Stimulated activated CD4-positive, alpha-beta T cell treated with anti-CD3 and anti-CD28 coated beads, Interleukin-1b, Interleukin-23, amount 100 ng/mL, for 48 hours (primary cell): ENCODE measurements at places on chromosomes 16 and 17.

DNA sequence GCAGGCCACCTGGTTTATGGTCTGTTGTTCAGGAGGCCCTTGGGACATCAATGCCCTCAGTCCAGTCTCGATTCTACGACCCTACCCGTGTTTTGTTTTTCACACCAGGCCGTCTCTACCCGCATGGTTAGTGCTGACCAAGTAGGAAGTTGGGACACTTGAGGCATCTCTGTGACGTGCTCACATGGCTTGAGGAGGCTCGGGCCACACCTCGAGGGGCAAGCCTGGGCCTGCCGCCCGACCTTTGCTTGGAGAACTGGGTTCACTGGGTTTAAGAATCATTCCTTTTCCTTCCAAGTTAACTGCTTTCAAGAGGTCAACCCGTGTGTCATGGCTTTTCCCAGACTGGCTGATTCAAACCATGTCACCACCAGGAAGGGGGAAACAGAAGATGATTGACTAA is 86.8 kb downstream of the CMIP start:
- no peak for DNase-seq

DNA sequence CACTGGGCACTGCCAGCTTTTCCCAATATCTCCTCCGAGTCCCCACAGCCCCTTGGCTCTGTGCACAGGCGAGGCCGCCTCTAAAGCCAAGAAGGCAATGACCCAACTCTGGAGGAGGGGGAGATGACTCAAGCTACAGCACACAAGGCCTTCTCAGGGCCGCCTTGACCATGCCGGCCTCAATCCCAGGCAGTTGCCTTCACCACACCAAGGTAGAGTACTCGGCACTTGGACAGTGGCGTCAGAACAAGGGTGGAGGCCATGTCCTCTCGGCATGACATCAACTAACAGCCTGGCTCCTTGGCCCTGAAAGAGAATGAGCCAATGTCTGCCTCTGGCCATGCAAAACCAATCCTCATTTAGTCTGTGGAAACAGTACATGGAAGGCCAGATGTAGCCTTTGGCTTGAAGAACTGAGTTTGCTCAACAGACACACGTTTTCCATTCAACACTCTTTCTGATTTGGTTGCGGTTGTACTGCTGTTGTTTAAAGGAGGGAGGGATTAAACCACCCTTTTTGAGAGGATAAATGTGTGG is 139.6 kb downstream of the XYLT1 start:
- no peak for DNase-seq

GRCh38 chr16:84088695-84089395 is 27.9 kb downstream of the MBTPS1 start:
- DNase-seq, result peak; percentile 71

DNA sequence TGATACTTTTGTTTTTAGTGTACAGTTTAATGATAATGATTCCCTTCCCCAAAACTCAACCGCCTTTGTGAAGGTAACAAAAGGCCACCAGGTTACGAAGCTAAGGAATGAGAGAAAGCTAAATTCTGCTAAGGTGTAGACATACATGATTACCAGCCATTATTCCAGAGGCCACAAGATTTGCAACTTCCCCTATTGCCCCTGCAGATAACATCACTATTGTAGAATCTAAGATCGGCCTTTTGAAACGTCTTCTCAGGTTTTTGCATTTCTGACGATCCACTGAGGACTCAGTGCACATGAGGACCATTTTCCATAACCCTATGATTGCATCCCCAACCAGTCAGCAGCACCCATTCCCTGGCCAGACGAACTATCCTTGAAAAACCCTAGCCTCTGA is 33.9 kb upstream of the SNN start:
- no peak for DNase-seq

DNA sequence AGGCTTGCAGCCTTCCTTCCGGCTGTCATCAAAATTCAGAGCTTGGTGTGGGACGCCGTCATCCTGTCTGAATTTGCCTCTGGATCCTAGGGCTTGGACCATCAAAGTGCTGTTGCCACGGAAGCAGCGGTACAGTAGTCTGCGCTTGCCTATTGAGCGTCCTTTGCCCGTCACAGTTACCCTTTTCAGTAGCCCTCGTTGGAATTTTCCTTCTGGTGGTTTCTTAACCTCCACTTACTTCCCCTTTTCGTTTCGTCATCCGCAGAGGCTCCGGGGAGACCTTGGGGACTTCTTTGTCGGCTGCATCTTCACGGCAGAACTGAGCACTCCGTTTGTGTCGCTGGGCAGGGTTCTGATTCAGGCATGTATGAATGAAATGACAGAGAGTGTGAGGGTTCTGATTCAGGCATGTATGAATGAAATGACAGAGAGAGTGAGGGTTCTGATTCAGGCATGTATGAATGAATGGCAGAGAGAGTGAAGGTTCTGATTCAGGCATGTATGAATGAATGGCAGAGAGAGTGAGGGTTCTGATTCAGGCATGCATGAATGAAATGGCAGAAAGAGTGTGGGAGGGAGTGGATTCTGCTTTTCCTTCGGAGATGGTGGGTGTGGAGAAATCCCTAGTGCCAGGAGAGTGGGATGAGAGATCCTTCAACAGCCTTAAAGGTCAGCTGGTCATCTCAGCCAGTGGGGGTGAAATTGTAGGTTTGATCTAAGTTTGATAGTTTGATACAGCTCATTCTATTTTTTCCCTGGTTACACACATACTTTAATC is 8.0 kb downstream of the TLCD3A start:
- DNase-seq, result peak; percentile 70

DNA sequence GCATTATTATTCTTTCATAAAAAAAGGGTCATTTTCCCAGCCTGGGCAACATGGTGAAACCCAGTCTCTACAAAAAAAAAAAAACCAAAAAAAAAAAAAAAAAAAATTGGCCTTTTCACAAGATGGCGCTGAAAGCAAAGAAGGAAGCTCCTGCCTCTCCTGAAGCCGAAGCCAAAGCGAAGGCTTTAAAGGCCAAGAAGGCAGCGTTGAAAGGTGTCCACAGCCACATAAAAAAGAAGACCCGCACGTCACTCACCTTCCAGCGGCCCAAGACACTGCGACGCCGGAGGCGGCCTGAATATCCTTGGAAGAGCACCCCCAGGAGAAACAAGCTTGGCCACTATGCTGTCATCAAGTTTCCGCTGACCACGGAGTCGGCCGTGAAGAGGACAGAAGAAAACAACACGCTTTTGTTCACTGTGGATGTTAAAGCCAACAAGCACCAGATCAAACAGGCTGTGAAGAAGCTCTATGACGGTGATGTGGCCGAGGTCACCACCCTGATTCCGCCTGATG is 4.9 kb upstream of the PGAP6 start:
- DNase-seq, result no peak

- DNase-seq, result no peak
Observed at GRCh38 chr17:82358465-82359350, at the start of gene TEX19. TEX19 (plus strand) TSS chr17:82359247; CDS start chr17:82362151, 2,904 bp downstream.

DNA sequence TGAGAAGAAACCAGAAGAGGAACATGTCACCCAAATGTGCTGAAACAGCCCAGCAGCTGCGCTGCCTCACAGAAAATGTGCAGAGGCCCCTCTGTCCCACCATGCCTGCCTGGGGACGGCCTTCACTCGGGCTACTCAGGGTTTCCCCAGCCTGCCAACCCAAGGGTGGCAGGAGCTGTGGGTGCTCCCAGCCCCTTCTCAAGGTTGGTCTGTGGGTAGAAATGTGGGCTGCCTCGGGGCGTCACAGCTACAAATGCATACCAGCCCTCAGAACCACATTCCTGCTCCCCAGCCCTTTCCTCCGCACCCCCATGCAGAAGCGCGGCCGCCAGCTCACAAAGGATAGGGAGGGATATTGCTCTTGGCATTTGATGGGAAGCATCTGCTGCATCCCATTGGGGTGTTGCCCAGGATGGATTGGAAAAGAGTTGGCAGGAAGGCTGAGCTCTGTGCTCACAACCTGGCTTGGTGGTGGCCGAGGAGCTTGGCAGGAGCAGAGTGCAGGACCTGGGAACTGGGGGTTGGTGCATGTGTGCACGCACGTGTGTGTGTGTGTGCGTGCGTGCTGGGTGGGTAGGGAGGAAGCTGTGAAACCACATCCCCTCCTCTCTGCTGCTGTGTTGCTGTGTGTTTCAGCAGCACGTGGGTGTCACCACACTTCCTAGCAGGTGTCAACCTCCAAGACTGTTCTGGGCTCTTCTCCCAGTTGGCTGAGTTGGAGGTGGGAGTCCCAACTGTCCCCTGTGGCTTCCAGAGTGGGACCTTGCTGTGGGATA is 304.4 kb downstream of the SEC14L1 start:
- peak; percentile 87 for DNase-seq

- no peak for DNase-seq
Observed at GRCh38 chr16:81327011-81327410, 12.2 kb downstream of the GAN start.

- DNase-seq, result peak; percentile 86
Observed at GRCh38 chr17:76385892-76386786, 1.7 kb downstream of the SPHK1 start.

DNA sequence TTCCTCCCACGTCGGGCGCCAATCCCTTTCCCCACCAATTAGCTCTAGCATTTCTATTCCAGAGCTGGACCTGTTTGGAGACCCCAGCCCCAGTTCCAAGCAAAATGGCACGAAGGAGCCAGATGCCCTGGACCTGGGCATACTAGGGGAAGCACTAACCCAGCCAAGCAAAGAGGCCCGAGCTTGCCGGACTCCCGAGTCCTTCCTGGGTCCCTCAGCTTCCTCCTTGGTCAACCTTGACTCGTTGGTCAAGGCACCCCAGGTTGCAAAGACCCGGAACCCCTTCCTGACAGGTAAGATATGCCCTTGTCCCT is 5.6 kb upstream of the SPATA20 start:
- no peak for DNase-seq

GRCh38 chr16:58510776-58511628 is 4.3 kb upstream of the SETD6 start:
- DNase-seq, result no peak

DNA sequence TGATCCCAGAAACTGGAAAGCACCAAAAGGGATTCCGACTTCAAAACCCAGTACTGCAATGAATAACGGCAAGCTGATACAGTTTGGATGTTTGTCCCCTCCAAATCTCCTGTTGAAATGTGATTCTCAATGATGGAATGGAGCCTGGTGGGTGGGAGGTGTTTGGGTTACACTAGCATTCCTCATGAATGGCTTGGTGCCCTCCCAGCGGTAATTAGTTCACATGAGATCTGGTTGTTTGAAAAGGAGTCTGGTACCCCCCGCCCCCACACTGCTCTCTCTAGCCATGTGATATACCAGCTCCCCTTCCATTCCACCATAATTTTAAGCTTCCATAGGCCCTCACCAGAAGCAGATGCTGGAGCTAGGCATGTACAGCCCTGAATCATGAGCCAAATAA is 40.1 kb downstream of the RANBP10 start:
- DNase-seq, result no peak

DNA sequence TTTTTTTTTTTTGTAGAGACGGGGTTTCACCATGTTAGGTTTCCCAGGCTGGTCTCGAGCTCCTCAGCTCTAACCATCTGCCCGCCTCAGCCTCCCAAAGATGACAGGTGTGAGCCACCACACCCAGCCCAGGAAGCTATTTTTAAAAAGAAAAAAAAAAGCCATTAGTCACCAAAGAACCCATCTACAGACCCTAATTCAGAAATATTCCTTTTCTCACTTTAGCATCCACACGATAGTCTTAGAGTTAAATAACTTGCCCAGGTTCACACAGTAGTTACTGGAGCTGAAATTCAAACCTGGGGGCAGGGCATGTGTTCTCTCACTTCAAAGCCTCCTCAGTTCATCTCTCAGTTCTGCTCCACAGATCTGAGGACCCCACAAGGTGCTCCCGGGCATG is 70.3 kb upstream of the NOL11 start:
- no peak for DNase-seq

- DNase-seq, result no peak
Observed at GRCh38 chr17:39848600-39848999, 15.5 kb downstream of the IKZF3 start.

DNA sequence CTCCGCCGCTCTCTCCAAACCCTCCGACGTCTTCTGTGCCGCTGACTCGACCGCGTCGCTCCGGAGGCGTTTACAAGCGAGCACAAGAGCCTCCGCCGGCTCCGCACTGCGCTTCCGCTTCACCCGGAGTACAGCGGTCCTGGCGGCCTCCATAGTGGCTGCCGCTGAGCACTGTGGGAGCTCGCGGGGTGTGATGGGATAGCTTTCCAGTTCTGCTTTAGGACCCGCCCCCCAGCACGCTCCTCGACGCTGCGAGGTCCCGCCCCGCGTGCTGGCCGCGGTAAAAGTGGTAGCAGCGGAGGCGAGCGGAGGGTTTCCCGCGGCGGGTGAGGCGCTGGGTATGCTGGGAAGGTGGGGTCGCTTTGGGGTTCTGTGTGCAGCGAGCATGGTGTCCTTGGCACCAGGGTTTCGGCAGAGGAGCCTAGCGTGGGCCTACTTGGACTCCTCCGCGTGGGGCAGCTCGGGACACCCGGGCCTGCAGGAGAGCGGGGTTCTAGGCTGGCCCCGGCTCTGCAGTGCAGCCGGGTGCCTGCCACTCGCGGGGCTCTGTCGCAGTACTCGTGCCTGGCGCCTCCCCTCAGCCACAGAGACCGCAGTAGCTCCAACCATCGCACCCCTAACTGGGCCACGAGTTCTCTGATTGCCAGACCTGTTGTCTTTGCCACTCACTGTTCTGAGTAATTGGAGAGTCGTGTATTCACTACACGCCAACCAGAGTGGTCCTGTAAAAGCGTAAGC is at the start of the genes PRMT7 and SLC7A6OS:
TSS of gene PRMT7 (plus strand) at position 246 of the 738 bp plus-strand sequence. CDS start 4,961 bp downstream, outside the sequence.
TSS of gene SLC7A6OS (minus strand) at position 173 of the 738 bp plus-strand sequence. CDS start at position 153, 20 bp downstream.
- DNase-seq, result peak; percentile 93

DNA sequence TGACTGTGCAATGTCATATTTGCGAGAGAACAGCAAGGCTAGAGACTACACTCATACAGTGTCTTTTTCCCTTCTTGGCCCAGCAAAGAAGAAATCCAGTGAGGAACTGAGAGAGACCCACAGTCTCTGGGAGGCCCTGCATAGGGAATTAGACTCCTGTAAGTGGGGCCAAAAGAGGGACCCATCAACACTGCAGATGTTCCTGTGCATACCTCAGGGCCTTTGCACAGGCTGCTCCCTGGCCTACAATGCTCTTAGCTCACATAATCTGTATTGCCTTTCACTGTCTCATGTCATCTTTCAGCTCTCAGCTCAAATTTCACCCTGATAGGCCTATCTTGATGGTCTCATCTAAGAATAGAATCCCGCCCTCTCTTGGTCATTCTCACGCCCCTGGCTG is 9.2 kb downstream of the SYCE1L start:
- DNase-seq, result no peak

GRCh38 chr16:14236401-14236800 is 165.3 kb downstream of the MRTFB start:
- DNase-seq, result no peak

GRCh38 chr17:64024215-64024654 is 3.8 kb upstream of the ICAM2 start:
- no peak for DNase-seq

GRCh38 chr17:36629252-36629847 is 28.0 kb downstream of the MRM1 start:
- peak; percentile 73 for DNase-seq
